ENCODE measurements at places on chromosomes 3 and 15.

DNA sequence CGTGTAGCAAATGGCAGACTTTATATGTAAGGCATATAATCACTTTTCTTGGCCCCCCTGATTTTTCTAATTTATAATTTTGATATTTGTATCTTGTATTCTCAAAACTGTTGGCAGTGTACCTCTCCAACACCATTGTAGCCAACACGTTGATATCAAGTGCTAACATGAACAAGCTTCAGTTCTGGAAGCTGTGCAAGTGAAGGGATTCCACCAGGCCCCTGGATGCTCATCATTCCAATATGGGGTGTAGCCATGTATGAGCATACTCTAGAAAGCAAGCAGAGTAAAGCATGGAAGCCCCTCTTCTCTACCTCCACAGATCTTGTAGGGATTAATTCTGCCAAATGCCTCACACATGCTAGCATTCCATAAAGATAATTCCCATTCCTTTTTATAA, 211.3 kb downstream of the MYRIP start:
- DNase-seq: no peak

DNA sequence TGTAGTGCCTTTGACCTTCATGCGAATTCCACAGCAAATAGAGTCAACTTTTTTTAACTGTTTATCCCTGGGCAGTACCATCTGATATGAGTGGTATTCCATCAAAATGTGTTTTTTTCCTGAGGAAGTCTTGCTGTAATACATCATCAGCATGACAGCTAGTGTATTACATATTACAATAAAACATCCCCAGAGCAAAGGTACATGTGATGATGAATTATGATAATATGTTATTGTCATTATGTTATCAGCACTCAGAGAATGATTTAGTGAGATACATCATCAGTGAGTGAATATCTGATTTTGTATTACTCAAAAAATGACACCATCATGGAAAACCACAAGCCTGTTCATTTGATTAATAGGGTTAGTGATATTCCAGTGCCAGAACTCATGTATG, 69.7 kb upstream of the ARL6 start:
- DNase-seq: no peak

GRCh38 chr3:42631620-42632019, 21.9 kb upstream of the ZBTB47 start:
- DNase-seq: no peak

- no peak for DNase-seq
Measured at GRCh38 chr15:34663101-34663500, 79.7 kb upstream of the GOLGA8B start.

GRCh38 chr3:161310649-161311423, 60.5 kb downstream of the SPTSSB start:
- no peak for DNase-seq

- no peak for DNase-seq
Measured at GRCh38 chr15:93694033-93694432, 537.3 kb upstream of the MCTP2 start.

DNA sequence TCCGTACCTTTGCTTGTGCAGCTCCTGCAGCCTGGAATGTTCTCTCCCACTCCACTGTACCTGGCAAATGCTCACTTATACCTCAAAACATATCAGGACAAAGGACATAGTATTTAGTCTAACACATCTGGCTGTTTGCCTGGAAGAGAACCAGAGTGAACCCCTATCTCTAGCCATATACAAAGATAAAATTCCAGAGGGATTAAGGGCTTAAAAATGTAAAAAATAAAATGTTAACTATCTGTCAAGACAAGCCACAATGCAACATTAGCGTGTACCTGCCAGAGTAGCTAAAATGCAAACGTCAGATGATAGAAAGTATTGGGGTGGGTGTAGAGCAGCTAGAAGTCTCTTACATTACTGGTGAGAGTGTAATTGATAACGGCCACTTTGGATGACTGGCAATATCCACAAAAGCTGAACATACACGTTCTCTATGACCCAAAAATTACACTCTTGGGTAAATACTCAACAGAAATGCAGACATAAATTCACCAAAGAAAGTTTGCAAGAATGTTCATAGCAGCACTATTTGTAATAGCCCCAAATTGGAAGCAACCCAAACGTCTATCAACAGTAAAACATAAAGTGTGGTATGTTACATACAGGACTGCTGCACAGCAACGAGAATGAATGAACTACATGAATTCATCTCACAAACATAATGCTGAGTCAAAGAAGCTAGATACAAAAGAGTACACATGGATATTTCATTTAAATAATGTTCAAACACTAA, 18.2 kb upstream of the ADPGK start:
- DNase-seq: no peak

GRCh38 chr3:152204218-152204617, 64.5 kb upstream of the MBNL1 start:
- DNase-seq: no peak

All from DMS153 (cell line).